Left ventricle myocardium inferior (tissue), 1 donor: ENCODE measurements at places on chromosomes 5 and 9. TPM values are rescaled to one million over a fixed set of nuclear protein-coding genes. Genes with fewer than 3 reads are reported as not detected.

LMNB1 gene
- total RNA-seq = 1.8 TPM

- no peak for DNase-seq
Measured at GRCh38 chr9:7315746-7316145, 483.8 kb downstream of the DMAC1 start.

DNA sequence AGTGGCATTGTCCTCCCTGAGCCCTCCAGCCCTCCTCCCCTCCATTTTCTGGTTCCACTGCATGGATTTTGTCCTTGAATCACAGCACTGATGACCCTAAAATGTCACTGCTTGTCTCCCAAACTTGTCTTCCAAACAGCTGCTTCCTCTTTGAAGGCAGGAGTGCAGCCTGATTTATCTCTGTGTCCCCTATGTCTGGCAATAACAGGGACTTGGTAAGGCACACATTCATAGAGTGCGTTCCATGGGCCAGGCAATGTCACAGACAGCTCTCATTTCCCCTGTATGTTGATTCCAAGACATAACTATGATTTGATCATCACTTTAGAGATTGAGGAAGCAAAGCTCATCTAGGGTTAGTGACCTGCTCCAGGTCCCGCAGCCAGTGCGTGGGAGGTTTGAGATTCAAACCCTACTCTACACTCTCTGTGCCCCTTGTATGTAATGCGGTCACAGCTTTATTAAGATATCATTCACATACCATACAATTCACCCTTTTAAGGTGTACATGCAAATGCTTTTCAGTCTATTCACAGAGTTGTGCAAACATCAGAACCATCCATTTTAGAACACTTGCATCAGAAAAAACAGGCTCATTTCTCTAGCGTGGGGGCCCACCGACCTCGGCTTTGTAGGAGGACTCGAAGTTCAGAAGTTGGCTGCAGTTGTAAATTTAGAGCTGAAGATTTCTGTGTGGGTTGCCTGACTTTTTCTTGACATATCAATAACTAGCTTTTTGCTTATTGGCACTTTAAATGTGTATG is 28.4 kb upstream of the BOD1 start:
- no peak for DNase-seq

GRCh38 chr9:84827216-84827765 is 157.8 kb downstream of the NTRK2 start:
- no peak for DNase-seq

DNA sequence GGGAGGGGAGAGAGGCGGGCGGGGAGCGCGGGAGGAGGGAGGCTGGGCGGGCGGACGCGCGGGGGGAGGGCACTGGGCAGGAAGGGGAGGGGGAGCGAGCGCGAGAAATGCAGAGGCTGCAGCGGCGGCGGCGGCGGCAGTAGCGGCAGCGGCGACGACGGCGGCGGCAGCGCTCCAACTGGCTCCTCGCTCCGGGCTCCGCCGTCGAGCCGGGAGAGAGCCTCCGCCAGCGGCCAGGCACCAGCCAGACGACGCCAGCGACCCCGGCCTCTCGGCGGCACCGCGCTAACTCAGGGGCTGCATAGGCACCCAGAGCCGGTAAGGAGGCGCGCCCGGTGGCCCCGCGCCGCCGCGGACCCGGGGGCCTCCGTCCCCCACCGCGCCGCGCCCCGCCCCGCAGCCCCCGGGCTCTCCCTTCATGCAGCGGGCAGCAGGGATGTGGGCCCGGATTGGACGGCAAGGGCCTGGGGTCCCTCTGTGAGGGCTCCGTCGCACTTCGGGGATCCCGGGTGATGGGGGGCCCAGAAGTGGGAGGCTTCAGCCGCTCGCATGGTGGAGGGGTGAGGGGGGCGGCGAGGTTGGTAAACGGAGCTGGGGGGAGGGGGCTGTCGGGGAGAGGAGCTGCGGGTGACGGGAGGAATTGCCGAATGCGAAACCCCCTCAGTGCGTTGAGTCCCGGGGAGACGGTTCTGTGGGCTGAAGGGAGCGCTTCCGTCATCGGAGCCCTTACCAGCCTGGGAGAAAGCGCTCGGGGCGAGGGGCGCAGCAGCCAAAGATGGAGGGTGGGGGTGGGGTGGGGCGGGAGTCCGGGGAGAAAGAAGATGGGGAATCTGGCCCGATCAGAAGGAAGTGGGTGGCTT is at the start of gene BASP1:
Gene BASP1, plus strand, starts transcription at position 139 of the 860 bp plus-strand sequence. CDS start 57,586 bp downstream, outside the sequence.
- DNase-seq = peak; percentile 73

GRCh38 chr9:76646249-76646648 is 118.0 kb upstream of the PCA3 start:
- DNase-seq = no peak

PCDHGA9 gene
- 3.9 TPM for total RNA-seq

NLN gene
- total RNA-seq = 12.4 TPM

CDC20B gene
- not detected for total RNA-seq

SLC4A9 gene
- total RNA-seq = 0.44 TPM

CDH18 gene
- not detected for total RNA-seq
